Astrocyte of the hippocampus (primary cell): ENCODE measurements at places on chromosomes 6 and 20.

DNA sequence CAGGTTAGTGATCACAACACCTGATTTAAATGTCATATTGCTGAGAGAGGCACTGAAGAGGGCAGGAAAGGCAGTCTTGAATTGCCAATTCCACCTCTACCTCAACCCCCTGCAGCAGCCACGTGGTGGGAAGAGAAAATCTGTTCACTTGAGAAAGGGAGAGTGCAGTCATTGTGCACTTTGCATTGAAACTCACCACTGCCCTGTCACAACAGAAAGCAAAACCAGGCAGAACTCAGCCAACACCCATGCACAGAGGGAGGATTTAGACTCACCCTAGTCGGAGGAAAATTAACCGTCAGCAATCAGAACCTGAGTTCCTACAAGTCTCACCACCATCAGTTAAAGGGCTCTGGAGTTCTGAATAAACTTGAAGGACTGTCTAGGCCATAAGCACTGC is 1040.2 kb downstream of the HACE1 start:
- no peak for DNase-seq

GRCh38 chr6:2775003-2775402 is 9.8 kb downstream of the WRNIP1 start:
- DNase-seq: no peak

GRCh38 chr6:34491091-34491430 is 25.2 kb downstream of the PACSIN1 start:
- peak; percentile 47 for DNase-seq

DNA sequence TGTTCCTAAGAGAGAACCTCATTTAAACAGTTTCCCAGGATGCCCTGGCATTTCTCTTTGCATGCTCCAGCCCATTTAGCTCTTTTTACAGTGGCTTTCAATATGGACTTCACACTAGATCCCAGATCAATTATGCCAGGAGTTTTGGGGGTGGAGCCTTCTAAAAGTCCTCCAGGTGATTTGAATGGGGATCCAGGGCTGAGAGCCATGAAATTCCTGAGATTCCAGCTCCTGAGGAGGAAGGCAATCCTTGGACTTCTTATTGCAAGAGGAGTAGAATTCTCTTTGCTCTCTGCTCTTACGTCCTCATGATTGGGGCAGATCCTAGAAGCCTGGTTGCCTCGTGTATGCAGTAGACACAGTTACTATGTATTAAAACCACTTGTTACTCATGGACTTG is 184.2 kb downstream of the DHX35 start:
- DNase-seq: no peak
